Stimulated activated CD8-positive, alpha-beta memory T cell treated with anti-CD3 and anti-CD28 coated beads, Interleukin-7, amount 100 ng/mL, for 4 hours (primary cell): ENCODE measurements at places on chromosomes 2 and 18.

DNA sequence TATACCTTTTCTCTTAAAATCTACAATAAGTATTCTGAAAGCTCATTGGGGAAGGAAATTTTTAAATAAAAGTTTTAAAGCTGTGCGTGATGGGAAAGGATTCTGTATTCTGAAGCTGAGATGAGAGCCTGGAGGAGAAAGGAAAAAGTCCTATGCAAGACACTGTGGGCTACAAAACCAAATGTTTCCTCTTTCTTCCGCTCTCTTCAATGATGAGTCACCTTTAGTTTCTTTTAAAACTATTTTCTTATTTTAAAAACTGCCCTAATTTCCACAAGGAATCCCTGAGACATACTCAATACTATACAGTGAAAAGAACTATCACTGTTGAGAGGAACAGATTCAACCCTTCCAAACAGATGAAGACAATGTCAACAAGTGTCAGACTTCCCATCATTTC, 87.4 kb downstream of the INO80D start:
- no peak for DNase-seq

DNA sequence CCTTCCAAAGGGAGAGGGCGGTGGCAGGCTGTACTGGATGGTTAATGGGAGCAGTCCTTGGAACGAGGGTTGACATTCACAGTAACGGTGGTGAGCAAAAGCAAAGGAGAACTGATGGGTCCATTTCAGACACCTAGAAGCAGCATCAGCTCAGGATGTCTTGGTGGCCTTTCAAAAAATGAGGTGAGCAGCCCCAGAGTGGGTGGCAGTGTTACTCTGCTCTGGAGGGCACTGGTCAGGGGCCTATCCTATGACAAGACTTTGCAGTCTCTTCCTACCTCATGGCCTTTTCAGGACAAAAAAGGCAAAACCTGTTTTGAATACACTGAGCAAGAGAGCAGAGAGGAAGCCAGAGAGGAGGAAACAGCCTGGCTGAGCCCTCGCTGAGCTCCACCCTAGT, 23.5 kb downstream of the CAPN14 start:
- no peak for DNase-seq

DNA sequence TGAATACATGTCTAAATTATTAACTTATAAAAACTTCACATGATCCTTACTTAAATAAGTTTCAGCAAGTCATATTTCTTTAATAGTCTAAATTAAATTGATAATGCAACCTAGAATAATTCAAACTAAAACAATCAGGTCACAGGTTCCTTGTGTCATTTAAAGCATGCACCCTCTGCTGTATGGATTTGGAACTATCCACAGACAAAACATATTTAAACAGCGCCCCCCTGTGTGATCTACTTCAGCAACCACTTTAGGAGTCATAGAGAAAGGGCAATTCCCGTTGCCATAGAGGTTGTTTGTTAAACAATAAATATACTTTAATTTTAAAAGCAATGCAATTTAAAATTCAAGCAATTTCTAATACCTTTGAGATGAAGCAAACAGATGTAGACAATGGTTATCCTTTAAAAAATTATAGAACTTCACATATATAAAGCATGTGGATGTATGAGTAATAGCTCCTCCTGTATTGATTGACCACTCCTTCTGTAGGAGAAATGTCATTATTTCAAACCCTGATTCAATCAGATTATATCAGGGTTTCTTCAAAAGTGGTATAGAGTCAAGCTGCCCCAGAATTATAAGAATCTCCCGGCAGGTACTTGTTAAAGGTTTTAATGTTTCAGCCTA, 21.2 kb downstream of the GRB14 start:
- DNase-seq, result no peak

- DNase-seq, result no peak
These were observed 79.4 kb upstream of the SMAD7 start for GRCh38 chr18:49030138-49030537.

- no peak for DNase-seq
These were observed 22.1 kb downstream of the SCYGR8 start for GRCh38 chr2:227767830-227768229.

DNA sequence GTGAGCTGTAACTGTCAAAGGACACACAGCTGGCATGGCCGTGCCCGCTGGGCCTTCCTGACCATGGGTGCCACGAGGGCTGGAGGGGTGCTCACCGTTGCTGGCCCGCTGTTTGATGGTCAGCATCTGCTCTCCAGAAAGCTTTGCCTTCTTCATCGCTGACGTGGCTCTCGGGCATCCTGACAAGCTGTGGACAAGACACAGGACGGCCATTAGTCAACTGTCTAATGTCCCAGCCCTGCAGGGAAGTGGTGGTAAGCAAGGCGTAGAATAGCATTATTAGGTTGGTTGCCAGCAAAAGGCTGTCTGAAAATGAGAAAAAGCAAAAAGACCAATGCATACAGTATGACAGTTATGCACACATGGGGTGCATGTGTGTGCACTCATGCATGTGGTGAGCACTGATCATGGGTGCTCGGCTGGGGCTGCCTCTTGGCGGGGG, 64.7 kb upstream of the PXDN start:
- DNase-seq, result no peak

- DNase-seq, result no peak
These were observed at the start of gene ASIC4 for GRCh38 chr2:219514196-219514761. TSS of gene ASIC4 (plus strand) at chr2:219514482. CDS start at chr2:219514725, 243 bp downstream.

DNA sequence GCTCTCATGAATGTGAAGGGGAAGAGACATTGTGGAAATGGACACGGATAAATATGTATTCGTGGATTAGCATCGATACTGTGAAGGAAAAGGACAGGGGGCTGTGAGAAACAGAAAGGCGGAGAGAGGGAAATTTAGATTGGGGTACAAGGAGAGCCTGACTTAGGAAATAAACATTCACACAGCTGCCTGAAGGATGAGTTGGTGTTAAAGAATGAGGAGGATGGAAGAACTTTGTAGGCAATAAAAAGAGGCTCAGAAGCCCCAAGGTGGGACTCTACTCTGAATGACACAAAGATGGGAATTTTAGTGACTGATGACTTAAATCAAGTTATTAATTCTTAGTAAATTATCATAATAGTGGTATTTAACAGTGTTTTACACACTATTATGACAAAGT, 10.1 kb downstream of the MYO1B start:
- DNase-seq, result no peak
